ENCODE measurements at places on chromosomes 1 and 21.

GRCh38 chr1:65623895-65624294 is 168.8 kb upstream of the PDE4B start:
- DNase-seq = no peak

GRCh38 chr1:213163278-213163711 is 112.3 kb downstream of the RPS6KC1 start:
- no peak for DNase-seq

DNA sequence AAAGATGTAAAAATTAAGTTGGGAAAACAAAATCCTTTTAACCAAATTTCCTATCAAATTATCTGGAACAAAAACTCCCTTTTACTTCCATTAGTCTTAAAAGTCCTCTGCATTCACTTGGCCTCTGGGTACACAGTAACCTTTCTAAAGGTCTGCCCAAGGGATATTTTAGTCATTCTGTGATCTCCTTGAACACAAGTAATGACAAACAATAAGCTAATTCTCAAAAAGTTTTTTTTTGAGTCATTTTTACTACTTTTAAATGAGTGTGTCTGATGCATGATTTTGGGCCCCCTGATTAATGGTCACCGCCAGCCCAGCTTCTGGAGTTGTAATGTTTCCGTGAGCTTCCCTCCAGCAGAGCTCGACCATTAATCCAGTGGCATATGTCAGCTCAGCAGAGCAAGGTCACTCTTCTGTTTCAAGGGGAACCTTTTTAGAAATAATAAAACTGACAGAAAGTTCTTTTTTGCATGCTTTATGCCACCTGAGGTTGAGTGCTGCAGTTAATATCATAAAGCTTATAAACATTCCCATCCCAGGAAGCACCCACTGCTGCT is 14.3 kb downstream of the SAMSN1 start:
- DNase-seq = no peak

DNA sequence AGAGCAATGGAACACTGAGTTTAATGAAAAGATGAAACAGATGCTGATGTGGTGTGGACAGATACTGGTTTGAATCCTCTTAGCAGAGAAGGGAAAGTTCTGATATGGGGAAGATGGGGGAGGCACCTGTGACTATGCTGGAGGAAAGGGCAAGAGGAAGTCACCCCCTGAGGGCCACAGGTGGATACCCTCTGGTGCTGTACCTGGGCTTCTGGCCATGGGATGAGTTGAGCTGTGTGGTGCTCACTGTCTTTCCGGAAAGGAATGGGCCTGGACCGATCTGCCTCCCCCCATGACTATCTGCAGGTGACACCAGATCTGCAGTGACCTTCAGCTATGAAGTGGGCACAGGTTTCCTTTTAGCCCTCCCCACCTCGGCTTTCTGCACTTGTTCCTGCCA is 52.4 kb downstream of the IER5 start:
- no peak for DNase-seq

- DNase-seq = no peak
Observed at GRCh38 chr1:201882665-201883132, 6.0 kb upstream of the SHISA4 start.

DNA sequence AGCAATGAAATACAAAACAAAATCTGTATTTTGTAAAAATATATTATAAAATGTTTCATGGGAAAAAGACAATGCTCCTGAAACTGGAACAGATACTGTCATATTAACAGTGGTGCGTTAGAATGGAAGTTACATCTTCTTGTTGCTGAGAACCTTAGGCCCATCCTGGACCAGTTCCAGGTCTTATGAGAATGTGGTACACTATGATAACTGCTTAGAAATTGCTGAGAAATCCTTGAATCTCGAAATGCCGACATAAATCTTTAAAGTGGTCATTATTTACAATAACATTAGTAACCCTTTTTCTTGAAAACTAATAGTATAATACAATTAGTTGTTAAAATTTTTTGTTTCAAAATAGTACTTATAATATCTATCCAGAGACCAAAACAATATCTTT is 747.9 kb upstream of the NCAM2 start:
- DNase-seq = no peak

- DNase-seq = no peak
Observed at GRCh38 chr1:153371231-153371630, 4.2 kb downstream of the S100A12 start.
